Placental pericyte (primary cell): ENCODE measurements at places on chromosomes 1 and 21. TPM values are rescaled to one million over a fixed set of nuclear protein-coding genes. Genes with fewer than 3 reads are reported as not detected.

The RGS5 gene
- 2.2 and 22.5 TPM in 2 replicates for total RNA-seq

The UHMK1 gene
- total RNA-seq: 41.8 and 119 TPM in 2 replicates

The RCAN1 gene
- 57.7 and 190 TPM in 2 replicates for total RNA-seq

The MX2 gene
- total RNA-seq: 2.0 TPM in 2 replicates

The NPPB gene
- total RNA-seq: 0.44 and 1.1 TPM in 2 replicates

The TCHH gene
- total RNA-seq: under 0.01 and 0.14 TPM in 2 replicates

The ELF3 gene
- total RNA-seq: 0.29 and 5.3 TPM in 2 replicates

The OR2L2 gene
- total RNA-seq: not detected in 2 replicates

The LMOD1 gene
- 5.4 and 5.9 TPM in 2 replicates for total RNA-seq

The ZNF281 gene
- total RNA-seq: 35.7 and 51.0 TPM in 2 replicates

The FOXD3 gene
- total RNA-seq: not detected in 2 replicates

The WNT4 gene
- 0.14 and 0.22 TPM in 2 replicates for total RNA-seq

The DHRS3 gene
- 57.0 and 192 TPM in 2 replicates for total RNA-seq

The SYT11 gene
- total RNA-seq: 15.8 and 29.3 TPM in 2 replicates

The GJC2 gene
- total RNA-seq: 2.4 and 3.0 TPM in 2 replicates

The HTR6 gene
- total RNA-seq: not detected in 2 replicates

The NOTCH2 gene
- total RNA-seq: 214 and 226 TPM in 2 replicates

The MUL1 gene
- total RNA-seq: 47.9 and 57.0 TPM in 2 replicates
